Activated CD8-positive, alpha-beta T cell treated with anti-CD3 and anti-CD28 coated beads for 36 hours (primary cell): ENCODE measurements at places on chromosomes 6 and 20.

DNA sequence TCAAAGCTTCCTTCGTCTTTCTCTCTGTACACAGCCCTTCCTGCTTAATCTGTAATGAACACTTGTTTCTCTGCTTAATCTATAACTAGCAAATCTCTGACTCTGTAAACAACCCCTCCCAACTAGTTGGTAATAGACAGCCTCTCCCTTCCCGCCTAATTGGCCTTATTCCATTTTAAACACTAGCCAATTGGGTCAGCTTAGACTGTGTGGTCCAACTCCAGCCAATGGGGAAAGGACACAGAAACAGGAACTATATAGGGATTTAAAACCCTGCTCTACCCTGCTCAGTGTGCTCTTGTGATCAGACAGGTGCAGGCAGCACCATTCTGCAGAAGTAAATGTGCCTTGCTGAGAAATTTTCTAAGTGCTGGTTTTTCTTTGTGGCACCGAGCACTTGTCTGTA is 18.5 kb downstream of the CHD6 start:
- DNase-seq = no peak

DNA sequence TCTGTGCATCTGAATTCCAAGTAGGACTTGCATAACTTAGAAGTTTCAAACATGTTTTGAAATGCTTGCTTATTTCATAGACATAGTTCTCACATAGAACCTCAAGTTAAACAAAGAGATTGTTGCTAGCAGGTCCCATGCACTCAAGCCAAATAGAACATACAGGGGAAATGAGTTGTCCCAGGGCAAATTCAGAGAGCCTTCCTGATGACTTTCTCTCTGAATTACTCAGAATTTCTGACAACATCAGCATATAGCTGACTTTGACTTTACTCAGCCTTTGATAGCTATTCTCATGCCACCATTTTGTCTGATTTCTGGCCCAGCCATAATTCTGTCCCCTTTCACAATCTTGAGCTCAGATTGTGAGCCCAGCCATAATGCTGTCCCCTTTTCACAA is 333.2 kb upstream of the PLCB4 start:
- DNase-seq = no peak

DNA sequence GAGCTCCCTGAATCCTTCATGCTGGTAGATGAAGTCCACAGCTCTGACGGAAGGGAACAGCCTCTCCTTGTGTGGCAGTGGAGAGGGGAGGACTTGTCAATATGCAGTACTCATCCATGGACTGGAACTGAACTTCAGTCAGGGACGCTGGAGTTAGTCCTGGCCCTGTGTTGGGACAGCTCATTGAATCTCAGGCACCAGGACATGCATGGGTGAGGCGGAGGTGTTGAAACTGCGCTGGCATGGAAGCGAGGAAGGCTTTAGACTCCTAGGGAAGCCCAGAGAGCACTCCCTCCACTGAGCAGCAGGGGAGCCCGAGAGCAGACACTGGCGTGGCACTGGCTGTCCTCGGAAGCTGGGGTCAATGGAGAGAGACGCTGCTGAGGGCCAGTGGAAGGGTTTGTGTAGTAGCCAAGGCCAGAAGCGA is 161.3 kb upstream of the GGTLC1 start:
- no peak for DNase-seq

DNA sequence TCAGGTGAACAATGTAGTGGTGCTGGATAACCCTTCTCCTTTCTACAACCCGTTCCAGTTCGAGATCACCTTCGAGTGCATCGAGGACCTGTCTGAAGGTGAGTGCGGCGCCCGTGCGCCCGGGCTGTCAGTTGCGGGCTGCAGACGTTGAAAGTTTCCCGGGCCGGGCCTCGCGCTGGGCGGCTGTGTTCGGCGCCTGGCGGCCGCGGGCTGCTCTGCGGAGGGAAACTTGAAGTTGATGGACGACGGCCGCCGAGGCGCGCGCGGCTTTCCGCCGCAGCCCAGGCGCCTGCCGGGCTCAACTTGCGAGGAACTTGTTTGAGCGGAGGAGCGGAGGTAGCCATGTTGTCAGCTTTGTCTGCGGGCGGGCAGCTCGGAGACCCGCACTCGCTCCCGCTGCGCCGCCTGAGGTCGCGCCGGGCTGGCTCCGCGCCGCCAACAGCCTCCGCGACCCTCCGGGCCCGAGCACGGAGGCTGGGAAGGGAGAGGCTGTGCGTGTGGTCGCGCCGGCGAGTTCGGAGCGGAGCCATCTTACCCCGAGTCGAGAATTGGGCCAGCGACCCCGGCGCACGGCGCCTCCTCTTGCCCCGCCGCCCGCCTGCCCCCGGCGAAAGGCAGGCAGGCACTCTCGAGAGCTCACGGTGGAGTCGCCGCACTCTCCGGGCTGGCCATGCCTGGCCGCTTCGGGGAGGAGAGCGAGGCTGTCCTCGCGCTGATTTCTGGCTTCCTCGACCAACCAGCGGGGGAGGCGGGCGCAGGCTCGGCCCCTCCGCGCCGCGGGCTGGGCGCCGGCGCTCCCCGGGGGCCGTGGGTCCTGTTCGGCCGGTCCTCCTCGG is 691 bp downstream of the ASF1A start:
- DNase-seq = peak; percentile 73

DNA sequence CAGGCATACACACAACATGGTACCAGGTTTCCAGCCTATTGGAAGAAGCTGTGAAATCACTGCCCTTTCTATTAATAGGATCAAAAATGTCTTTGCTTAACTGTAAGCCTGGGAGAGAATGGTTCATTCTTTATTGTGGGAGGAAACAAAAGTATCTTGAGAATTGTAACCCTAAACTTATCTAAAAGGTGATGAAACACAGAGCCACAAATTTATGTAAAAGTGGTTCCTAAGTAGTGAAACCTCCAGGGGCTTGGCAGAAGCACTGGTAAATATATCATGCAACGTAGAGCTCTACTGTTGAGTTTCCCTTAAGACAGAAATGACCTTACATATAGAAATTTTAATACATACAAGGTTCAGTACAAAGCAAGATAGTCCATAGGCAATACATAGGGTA is 17.2 kb upstream of the NOX3 start:
- DNase-seq = no peak

GRCh38 chr20:36777167-36777566 is 3.6 kb upstream of the DSN1 start:
- DNase-seq = no peak

- DNase-seq = no peak
Observed at GRCh38 chr6:117469356-117469755, 13.1 kb upstream of the DCBLD1 start.

DNA sequence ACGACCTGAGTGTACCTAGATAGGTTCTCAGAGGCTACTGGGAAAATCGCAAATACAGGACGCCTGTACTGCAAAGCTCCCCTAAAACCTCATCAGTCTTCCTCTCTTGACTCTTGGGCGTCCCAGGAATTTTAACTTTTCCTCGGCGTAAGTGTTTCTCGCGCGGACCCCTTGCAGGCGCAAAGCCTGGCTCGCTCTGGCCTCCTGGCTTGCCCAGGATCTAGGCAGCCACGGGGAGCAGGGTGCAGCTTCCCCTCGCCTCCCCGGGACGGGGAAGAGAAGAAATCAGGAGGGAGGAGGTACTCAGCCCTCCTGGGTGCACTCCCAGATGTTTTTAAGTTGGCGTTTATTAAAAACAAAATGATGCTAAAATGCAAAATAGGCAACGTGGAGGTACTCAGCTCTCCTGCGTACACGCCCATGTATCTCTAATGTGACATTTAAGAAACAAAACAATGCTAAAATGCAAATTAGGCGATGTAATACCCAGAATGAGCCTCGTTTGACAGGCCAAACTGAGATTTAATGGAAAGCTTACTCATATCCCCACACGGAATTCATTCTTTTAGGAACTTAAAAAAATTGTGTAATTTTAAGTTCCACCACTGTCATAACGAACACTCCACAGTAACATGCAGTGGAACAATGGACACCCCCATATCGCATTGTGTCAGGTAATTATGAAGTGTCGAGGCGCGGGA is 1.6 kb upstream of the SOBP start:
- no peak for DNase-seq

GRCh38 chr20:1906361-1907051 is 11.3 kb downstream of the SIRPA start:
- no peak for DNase-seq

- DNase-seq = no peak
Observed at GRCh38 chr6:155181498-155181897, 82.3 kb upstream of the CLDN20 start.

DNA sequence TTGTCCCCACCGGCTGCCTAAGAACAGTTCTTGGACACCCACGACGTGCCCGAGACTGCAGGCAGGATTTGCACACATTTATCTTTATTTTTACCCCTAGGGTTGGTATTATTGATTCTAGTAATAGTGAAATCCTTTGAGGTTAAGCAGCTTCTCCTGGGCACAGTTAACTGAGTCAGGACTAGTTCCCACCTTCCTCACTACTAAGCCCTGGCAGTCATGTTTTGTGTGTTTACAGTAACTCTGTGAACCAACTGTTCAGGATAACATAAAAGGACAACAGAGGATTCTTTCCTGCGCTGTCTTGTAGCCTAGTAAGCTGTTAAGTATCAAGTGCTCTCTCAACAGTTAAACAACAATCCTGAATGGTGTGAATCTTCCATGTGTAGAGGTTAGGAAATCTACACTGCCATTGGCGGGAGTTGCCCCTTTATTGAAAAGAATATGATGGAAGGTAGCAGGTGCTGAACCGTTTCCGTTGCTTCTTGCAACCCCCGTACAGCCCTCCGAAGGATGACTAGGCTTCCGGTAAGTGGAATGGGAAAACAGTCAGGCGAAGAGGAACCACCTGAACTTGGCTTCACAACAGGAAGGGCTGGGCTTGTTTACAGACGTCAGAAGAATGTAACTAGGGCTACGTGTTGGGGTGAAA is 979 bp upstream of the SOD2 start:
- DNase-seq = peak; percentile 33

- no peak for DNase-seq
Observed at GRCh38 chr6:92495242-92495641, 924.1 kb downstream of the EPHA7 start.

- DNase-seq = no peak
Observed at GRCh38 chr6:112502351-112503090, 155.4 kb downstream of the RFPL4B start.

DNA sequence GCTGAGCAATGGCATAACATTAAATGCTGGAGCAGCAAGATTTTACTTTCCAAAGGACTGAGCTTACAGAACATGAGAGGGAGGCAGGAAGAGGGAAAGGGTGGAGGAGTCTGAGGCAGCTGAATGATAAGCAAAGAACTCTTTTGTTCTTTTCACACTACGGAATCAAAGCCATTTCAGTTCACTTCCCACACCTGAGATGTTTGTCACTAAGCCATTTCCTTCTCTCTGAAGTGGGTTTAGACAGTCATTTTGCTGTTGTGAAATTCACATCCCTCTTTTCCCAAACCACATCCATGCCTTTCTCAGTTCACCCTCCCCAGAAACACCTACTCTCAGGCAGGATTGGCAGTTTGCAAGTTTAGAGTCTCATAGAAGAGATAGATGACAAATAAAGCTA is 267.9 kb downstream of the ADGRG6 start:
- DNase-seq = no peak

GRCh38 chr6:82080767-82081166 is 166.8 kb downstream of the IBTK start:
- DNase-seq = no peak

GRCh38 chr6:166456395-166457156 is 73.8 kb upstream of the MPC1 start:
- DNase-seq = peak; percentile 11

GRCh38 chr6:43506171-43506570 is 4.0 kb downstream of the LRRC73 start:
- DNase-seq = no peak

- DNase-seq = no peak
Observed at GRCh38 chr6:148367411-148368024, 24.9 kb downstream of the SASH1 start.

DNA sequence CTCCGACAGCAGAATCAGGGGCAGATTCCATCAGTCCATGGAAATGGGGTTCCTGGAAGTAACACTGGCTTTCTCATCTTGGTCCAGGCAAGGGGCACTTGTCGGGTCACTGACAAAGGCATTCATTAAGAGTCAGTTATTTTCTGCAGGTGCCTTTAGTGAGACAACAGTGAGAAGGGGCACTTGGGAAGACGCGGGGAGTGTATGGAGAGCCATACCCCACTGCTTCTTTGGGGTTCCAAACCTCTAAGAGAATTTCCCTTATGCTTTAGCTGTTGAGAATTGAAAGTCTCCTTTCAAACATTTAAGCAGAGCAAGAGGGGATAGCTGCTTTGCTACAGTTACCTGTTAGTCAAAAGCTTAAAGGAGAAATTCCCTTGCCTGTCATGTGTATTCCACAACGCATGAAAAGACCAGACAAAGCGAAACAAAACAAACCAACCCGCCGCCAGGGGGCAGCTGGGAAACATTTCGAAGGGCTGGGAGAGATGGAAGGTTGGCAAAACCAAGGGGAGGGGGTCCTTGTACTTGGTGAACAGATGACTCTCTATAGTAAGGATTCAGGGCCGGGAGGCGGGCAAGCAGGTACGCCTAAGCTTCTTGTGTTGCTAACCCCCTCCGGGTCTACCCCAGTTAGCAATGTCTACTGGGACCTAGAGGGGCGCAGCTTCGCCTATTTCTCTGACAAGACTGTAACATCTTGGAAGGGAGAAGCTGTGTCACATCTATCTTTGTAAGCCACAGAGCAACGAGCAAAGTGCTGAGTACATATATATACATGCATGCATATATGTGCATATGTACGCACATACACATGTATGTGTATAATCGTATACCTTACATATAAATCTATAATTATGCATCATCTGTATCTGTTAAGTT is 474.9 kb upstream of the AGPAT4 start:
- peak; percentile 55 for DNase-seq

- no peak for DNase-seq
Observed at GRCh38 chr20:37640600-37641561, 52.9 kb upstream of the CTNNBL1 start.

DNA sequence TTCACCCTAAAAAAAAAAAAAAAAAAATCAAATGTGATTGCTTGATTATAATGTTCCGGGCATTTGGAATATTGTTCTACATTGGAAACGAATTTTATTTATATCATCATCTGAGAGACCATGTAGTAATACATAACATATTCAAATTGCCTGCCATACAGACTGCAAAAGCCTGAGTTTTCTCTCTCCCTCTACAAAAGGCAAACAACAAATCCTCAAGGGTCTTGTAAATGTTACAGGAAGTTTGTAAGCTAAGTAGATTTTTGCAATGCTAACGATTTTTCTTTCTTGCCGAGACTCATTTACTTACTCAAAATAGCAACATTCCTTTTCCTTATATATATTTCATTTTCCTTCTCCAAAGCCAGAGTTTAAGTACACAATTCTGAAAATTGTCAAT is 49.0 kb upstream of the HTR1E start:
- DNase-seq = no peak

GRCh38 chr6:116431964-116432595 is 29.1 kb upstream of the CALHM6 start:
- DNase-seq = no peak

GRCh38 chr6:135227758-135228157 is 46.6 kb downstream of the MYB start:
- DNase-seq = no peak

- DNase-seq = no peak
Observed at GRCh38 chr6:116034327-116034726, 26.4 kb downstream of the FRK start.

- peak; percentile 89 for DNase-seq
Observed at GRCh38 chr6:149922642-149923326, at the start of gene RAET1G. Gene RAET1G (minus strand): TSS chr6:149923121. CDS start chr6:149923010, 111 bp downstream.

GRCh38 chr6:72290620-72291019 is 331.2 kb upstream of the KCNQ5 start:
- DNase-seq = no peak
